C1 segment of cervical spinal cord (tissue), 14 donors: ENCODE measurements at places on chromosomes 11 and 22.

DNA sequence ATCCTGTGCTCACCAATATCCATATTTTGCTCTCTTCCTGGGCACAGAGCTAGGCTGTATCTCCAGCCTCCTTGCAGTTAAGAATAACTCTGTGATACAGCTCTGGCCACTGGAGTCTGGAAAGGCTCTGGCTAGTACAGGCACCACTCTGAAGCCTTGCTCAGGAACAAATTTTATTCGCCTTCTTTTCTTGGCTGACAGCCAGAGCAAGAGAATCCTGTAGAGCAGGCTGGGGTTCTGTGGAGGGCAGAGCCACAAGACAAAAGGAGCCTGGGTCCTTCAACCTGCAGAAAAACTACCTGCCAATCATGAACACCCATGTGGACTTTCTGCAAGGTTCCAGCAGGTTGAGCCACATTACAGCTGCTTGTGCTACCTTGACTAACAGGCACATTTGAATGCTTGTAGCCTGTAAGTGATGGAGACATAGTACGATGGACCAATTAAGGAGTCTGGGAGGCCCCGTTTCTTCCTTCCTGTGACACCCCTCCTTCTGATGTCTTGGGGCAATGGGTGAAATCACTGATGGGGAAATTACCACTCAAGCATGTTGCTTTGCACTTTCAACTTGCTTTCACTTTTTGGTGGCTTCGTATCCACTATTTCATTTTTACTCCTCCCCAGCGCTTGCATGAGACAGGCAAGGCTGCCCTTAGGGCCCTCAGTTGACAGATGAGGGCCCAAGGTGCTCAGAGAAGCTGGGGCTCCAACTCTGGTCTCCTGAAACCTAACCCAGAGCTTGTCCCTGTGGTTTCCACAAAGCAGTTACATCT, 267.2 kb upstream of the SYN3 start:
- no peak for DNase-seq

DNA sequence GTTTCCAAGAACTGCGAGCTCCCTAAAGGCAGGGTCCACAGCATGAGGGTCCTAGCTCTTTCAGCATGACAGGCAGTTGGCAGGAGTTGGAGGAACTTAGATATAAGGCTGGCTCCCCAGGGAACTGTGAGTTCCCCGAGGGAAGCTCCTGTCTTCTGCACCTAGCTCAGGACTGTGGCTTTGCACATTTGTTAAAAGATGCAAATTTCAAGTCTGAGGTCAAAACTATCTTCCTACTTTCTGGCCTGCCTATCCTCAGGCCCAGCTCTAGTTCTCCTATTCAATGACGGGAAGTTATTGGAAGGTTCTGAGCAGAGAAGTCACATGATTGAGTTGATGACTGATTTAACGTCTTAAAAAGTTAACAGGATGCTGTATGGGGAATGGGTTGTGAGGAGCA, 11.7 kb upstream of the UCP3 start:
- no peak for DNase-seq

DNA sequence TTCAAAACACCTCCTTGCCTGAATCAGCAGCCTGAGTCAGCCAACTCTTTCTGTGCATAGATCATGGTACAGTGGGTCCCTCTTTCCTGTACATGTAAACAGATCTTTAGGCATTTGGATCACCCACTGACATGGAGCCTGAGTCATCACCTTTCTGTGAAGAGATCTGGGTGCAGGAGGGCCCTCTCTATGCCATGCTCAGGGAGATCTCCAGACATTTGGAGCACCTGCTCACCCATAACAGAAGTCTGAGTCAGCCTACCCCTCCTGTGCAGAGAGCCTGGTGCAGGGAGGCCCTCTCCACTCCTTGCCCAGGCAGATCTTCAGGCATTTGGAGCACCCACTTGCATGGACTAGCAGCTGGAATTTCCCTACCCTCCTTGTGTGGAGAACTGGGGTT, 56.2 kb upstream of the GLYAT start:
- DNase-seq = no peak

DNA sequence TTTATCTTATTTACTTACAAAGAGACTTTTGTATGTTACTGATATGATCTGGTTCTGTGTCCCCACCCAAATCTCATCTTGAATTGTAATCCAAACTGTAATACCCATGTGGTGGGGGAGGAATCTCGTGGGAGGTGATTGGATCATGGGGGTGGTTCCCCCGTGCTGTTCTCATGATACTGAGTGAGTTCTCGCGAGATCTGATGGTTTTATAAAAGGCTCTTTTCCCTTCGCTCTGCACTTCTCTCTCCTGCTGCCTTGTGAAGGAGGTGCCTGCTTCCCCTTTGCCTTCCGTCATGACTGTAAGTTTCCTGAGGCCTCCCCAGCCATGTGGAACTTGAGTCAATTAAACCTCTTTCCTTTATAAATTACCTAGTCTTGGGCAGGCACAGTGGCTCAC, 42.4 kb upstream of the WNT7B start:
- DNase-seq = no peak

DNA sequence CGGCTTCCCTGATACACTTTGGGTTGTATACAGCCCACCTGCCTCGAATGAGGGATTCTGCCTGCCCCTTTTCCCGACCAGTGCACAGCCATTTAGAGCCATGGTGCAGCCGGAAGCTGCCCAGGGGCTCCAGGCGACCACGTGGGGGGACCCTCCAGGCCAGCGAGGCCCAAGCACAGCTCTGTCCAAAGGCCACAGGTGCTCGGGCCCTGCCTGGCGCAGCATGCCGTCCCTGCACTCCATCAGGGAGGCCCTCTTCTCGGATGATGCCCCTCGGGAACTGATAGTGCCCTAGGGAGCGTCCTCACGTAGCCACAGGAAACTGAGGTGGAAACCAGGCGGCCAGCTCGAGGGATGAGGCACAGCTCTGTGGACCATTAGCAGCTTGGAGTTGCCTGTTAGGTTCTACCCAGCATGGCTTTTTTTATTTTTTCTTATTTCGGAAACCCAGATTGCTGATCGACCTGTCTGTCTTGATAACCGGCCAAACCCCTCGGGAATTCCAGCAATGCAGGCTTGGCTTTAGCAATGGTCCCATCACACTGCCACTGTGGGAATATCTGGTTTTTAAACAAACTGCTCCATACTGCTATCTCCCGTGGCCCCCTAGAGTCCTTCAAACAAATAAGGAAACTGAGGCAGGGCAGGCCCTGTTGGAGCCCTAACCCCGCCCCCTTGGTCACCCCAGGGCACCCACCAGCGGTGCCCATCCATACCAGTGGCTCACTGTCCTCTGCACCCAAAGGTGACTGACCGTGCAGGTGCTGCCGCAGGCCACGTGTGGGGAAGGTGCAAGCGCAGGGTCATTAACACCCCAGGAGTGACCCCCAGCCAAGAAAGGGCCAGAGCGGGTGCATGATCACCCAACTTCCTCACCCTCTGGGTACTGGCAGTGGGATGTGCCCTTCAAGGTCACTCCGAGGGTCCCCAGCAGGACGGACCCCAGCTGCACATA, 8.0 kb downstream of the ANO1 start:
- no peak for DNase-seq

DNA sequence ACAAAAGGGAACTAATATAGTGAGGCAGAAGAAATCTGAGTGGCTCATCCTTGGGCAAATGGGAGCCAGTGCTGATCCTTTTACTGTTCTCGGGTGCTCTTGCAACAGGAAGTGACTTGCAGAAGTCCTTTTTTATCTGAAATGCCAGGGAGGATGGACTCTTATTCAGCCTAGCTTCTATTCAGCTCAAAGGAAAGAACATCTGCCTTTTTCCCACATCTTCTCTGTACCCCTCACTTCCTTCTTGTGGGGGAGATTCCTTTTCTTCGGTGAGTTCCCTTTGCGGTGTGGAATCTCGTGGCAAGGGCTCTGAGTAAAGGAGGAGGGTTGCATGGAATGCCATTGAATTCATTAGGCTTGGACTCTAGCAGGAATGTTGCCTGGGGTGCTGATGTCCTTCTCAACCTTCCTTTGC, 76.2 kb downstream of the ZBTB16 start:
- DNase-seq = no peak

- no peak for DNase-seq
Observed at GRCh38 chr11:37544491-37544890, 946.5 kb upstream of the RAG2 start.

DNA sequence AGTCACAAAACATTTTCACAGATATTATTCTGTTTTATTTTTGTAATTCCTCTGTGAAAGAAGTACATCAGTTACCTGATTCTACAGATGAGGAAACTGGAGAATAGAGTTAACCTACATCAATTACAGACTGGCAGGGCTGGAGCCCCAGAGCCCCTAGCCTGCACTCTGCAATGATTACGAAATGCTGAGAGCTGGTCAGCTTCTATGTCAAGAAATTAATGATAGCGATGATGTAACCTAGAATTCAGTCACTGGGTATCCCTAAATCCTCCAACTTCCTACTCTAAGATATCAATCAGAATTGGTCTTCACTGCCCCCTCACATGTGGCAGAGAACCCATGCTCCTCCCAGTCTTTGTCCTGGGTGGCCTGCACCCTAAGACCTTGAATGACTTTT, 273.5 kb upstream of the PLET1 start:
- no peak for DNase-seq

GRCh38 chr11:112962579-112963367, 1.6 kb downstream of the NCAM1 start:
- DNase-seq = peak; percentile 86

- DNase-seq = no peak
Observed at GRCh38 chr11:27976262-27976661, 131.7 kb downstream of the KIF18A start.

DNA sequence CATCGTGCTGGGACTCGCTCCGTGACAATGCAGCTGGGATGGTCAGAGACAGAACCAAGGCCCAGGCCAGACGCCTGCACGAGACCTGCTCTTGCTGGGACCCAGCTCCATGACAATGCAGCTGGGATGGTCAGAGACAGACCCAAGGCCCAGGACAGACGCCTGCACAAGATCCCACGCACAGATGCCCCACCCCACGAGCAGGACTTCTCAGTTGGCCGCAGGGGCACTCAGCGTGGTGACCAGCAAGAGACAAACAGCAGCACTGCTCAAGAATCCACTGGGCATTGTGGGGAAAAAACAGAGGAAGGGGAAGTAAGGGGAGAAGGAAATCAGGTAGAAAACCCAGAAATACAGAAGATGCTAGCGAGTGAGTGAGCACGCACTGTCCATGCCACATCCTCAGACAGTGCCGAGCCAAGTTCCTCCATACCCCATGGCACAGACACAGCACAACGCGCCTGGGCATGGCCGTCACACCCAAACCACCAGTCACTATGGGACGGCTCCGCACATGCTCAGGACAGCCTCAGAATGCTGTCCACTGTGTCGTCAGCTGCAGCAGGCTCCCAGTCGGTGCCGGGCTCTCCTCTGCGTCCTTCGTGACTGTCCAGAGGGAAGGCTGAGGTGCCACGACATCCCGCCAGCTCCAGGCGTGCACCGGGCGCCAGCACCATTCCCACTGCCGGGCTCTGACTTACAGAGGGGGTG, 44.5 kb downstream of the BRD1 start:
- no peak for DNase-seq

- DNase-seq = no peak
Observed at GRCh38 chr11:11085580-11085979, 227.7 kb upstream of the ZBED5 start.

GRCh38 chr11:103716363-103716762, 320.1 kb upstream of the DDI1 start:
- no peak for DNase-seq

GRCh38 chr11:14275076-14275475, 83.9 kb downstream of the RRAS2 start:
- DNase-seq = no peak

DNA sequence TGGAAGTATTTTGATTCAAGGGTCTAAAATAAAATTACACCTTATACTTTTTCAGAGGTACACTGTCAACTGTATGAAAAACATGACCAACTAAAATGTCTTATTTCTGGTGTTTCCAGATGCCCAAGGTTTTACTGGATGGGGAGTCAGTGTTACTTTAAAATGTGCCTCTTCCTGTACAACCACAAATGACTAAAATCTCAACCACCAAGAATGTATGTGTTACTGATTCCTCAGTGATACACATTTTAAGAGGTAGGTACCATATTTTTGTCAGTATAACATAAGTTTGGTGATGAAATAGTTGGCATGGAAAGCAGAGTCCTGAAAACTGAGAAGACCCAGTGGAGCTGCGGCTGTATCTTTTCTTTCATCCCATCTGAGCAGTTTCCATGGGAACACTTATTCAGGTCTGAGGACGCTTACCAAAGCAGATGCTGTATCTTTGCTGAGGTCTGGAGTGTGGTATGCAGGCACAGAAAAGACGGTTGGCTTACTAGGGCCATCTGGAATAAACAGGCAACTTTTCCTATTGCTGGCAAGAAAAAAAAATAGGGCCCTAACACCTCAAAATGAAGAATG, 21.2 kb upstream of the TP53AIP1 start:
- DNase-seq = no peak

DNA sequence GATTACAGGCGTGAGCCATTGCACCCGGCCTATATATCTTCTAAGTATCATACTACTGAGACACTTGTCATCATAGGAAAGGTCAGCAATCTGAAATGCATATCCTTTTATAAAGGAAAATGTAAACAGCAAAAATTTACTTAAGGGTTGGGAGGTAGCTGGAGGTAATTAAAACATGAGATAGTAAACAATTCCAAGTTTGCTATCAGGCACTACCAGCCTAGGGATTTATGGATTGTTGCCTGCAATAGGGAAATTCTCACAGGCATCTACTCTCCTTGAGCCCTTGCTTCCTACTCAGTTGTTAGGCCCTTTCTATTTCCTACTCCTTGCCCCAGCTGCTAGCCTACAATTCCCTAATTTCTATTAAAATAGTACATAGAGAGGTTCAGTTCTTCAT, 16.1 kb downstream of the PGR start:
- no peak for DNase-seq

DNA sequence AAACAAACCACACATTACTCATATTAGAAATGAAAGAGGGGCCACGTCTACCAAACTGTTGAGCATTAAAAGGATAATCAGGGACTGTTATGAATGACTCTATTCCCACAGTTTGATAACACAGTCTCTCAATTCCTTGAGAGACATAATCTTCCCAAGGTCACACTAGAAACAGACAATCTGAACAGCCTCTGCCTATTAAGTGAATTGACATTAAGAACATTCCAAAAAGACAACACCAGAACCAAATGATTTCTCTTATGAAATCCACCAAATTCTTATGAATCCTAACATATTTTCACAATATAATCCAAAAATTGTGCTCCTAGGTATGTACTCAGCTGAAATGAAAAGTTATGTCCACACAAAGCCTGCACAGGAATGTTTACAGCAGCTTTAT, 4.6 kb downstream of the RFPL1 start:
- no peak for DNase-seq
